ENCODE measurements at places on chromosomes 1 and 21.

DNA sequence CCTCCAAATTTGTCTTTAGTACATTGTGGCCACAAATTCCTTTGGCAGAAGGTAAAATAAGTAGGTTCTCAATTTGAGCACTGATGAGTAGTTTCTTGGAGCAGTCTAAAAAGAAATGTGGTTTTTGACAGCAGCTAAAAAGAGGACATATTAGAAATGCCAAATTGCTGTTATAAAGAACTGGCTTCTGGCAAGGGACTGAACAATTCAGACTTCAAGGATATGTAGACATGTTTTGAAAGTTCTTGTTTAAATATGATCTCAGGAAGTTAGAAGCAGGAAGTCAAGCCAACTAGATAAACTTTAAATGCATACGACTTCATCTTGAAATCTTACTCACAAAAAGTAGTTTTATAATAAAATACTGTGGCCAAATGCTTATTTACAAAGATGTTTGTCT lies 18.8 kb downstream of the C1orf52 start:
- no peak for DNase-seq

DNA sequence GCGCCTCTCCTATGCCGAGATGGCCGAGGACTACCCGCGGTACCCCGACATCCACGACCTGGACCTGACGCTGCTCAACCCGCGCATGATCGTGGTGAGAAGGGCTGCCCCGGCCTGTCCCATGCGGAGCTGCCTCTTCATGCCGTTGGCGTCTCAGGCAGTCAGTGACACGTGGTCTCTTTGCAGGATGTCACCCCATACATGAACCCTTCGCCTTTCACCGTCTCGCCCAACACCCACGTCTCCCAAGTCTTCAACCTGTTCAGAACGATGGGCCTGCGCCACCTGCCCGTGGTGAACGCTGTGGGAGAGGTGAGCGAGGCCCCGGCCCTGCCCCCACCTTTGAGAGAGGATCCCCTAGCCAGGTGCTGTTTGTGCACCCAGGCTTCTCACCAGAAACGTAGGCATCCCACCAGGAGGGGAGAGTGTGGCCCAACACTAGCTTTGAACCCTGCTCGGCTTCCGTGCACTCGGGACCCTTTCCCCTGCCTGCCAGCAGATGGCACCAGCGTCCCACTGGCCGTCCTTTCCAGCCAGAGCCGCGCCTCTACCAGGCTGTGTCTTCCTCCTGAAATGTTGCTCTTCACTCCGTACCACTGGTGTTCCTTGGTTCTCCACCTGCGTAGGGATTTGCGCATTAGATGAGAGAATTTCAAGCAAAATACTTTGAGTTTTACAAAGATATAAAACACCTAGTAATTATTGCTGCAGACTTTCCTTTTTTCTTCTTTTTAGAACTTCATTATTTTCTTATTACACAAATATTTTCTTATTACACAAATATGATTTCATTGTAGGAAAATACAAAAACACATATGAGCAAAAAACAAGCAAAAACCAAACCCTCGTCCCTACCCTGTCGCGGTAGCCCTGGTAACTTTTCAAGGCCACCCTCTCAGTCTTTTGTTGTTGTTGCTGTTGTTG lies 9.0 kb downstream of the NPPA start:
- DNase-seq = peak; percentile 68

GRCh38 chr1:6251233-6251632 lies 7.3 kb downstream of the HES3 start:
- DNase-seq = no peak

DNA sequence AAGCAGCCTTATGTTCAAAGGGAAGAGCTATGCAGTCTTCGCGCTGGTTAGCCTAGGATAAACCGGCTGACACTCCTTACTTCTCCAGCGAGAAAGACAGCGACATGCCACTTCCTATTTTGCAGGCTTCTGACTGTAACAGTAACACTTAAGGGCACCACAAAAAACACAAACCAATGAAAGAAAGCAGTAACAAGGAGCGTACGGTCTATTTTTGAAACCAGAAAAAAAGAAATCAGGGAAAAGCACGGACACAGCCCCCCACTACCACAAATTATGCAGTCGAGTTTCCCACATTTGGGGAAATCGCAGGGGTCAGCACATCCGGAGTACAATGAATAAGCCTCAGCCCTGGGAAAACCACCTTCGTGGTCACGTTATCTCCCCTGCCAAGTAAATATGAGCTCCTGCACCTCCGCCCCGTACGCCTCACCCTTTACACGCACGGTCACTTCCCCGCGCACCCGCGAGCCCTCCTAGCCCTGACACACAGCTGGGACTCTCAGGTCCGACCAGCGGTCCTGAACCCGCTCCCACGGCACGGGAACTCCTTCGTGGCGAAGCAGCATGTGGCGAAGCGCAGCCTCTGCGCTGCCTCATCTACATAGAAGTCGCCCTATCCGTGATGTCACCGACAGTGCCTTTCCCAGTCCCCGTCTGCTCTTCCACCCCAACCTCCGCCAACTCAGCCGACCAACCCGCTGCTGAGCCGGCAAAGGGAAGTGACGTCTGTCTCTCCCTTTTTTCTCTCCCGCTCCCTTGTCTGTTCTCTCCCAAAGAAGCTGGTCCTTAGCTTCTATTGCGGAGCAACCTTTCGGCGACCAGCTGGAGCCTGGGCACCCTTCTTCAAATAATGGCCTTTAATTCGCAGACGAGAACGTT lies 40.9 kb upstream of the PPIAL4F start:
- DNase-seq = peak; percentile 90

DNA sequence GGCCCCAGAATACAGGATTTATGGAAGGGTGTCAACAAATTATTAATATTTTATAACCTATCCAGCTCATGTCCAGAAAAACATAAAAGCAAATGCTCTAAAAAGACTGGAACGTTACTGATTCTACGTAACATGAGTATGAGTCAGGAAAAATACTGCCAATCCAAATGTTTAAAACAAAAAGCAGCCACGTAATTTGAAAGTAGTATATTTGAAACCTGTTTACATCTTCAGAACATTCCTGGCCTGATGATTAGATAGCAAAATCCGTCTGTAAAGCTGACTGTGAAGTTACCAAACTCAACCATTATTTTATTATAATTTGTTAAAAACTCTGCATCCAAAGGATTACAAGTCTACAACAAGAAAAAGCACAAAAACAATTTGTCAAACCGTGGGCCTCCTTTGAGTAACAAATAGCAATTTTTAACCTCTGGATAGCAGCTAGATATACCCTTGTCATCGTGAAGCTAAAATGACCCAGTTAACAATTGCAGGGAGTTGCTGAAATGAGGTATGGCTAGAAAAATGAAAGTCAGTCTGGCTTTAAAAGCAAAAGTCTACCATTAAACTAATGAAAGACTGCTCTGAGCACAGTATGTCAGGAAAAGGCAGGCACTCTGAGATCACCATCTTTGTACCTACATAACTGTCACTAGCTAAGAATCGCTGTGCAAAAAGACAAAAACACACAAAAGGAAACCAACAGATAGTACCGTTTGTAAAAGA lies 1.2 kb downstream of the UBR4 start:
- DNase-seq = no peak

GRCh38 chr1:43847290-43847689 lies 86.3 kb upstream of the ARTN start:
- DNase-seq = no peak

DNA sequence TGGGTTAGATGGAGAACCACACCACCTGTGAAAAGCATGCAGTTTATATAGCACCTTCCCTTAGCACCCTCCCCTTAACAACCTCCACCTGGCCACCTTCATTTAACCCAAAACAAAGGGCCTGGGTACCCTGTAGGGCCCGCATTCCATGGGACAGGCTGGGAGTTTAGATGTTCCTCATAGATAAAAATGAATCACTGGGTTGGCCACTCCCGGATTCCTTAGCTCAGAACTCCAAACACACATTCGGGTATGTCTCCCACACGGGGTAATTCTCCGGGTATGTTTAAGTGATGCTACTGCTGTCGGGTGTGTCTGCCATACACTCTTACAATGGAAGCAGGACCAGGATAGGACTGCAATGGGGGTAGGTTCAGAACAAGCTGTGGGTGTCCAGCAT lies 43.9 kb upstream of the FOXO6 start:
- DNase-seq = no peak
